ENCODE measurements at places on chromosomes 1 and 21.

DNA sequence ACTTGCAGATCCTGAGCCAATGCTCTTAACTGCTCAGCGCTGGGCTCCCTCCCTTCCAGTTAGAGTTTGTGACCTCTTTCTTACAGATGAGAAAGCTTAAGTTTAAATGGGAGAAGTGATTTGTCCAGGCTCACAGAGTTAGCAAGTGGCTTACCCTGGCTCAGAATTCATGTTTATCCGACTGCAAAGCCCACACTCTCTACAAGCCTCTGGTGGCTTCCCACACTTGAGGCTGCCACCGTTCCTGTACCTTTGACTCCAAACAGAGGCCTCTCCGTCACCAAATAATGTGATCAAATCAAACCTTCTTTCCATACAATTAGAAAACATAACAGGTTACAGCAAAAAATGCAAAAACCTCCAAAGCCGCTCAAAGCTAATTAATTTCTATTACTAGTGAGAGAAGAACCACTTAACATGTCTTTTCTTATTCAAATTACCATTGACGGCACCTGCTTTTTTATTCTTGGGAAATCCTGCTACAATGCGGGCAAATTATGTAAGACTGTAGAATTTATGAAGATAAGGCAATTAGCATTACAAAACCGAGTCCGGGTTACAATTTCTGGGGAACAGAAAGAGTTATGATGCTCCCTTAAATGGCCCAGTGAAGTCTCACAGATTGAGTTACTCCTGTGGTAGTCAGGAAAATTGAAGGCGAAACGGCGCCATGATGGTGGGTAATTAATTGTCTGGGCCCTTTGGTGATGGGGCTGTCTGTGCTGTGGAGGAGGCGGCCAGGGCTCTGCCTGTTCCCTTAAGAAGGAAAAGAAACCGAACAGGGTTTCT is 324.3 kb upstream of the POU3F1 start:
- DNase-seq = no peak

DNA sequence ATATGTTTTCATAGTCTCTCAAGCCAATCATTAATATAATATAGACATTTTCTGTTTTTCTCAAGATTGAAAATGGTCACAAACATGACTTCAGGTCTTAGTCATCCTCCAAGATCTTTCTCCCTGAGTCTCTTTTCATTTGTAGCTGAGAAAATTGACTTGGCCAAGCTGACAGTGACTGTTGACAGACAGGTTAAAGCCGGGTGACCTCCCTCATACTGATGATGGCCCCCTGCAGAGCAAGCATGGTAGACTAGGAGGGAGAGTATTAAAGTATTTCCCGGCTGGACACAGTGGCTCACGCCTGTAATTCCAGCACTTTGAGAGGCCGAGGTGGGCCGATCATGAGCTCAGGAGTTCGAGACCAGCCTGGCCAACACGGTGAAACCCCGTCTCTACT is 6.8 kb upstream of the KIAA1614 start:
- DNase-seq = no peak

DNA sequence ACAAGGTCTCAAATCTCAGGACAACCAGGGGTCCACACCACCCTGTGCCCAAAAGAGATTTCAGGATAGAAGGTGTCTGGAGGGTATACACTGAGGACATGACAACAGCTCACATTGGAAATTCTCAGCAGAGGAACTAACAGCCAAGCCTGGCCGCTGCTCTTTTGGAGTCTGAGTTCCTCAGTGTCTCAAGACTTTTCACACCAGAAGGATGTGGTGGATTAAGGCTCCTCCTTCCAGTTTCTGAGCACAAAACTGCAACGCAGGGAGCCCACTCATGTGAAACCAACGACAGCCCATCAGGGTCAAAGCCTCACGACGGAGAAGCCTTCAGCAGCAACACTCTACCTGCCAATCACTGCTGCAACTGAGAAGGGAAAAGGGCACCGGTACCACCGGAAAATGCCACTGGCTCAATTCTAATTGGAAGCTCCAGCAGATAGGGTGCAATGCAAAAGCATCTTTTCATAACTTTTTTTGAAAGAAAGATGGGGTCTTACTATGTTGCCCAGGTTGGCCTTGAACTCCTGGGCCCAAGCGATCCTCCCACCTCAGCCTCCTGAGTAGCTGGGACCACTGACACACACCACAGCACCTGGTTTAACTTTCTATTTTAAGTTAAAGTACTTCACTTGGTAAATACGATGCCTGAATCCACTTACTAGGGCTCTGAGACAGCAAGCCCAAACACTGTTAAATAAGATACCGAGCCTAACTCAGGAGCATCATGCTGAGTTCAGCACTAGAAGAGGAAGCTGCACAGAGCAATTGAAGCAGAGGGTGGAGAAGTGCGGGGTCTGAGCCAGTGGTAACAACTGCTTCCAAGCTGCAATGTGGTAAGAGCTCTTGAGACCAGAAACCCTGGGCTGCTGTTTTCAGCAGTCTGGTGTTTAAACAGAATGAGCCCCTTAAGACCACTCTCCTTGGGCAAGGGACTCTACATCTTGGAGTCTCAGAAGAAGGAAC is 7.8 kb downstream of the CAPZB start:
- DNase-seq = no peak

DNA sequence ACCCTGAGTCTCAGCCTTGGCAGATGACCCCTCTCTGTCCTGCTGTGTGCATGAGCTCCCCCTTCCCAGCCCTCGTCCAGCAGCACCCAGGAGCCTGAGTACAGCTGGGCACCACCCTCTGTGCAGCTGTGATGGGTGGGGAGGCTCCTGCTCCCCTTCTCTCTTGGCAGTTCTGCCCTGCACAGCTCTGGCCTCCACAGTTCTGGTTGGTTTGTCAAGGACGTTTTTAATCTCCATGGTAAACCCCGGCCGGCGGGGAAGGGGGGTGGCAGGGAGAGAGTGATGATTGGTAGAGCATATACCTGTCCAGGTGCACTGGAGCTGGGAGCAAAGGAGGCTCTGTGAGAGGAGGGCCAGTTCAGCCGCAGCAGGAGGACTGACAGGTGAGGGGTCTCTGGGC is at the start of gene CLCNKA:
TSS of gene CLCNKA (plus strand) at position 356 of the 400 bp plus-strand sequence. CDS start 584 bp downstream, outside the sequence.
- no peak for DNase-seq

DNA sequence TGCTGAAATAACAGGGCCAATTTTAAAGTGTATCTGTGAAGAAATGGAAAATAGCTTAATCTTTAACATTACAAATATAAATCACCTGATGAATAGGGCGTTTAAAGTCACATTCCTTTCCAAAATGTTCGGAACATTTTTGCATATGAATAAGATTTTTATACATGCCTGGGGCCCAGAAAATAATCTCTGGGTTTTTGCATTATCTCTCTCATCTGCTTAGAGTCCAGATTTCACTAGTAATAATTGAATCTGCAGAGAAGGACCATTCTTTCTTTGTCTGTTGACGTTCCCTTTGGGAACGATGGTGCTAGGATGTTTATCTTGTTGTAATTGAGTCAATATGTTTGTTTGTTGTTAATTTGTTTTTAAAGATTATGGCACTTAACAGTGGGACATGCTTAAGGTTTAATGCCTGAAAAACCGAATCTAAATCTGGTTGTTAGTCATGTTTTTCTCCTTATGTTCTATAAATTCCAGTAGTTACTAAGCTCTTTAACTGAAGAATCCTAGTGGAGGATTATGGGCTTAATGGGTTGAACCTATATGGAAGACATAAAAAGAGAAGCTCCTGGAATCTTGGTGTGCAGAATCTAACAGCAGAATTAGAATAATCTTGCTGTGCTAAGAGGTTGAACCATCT is 140.6 kb downstream of the VPS13D start:
- no peak for DNase-seq

DNA sequence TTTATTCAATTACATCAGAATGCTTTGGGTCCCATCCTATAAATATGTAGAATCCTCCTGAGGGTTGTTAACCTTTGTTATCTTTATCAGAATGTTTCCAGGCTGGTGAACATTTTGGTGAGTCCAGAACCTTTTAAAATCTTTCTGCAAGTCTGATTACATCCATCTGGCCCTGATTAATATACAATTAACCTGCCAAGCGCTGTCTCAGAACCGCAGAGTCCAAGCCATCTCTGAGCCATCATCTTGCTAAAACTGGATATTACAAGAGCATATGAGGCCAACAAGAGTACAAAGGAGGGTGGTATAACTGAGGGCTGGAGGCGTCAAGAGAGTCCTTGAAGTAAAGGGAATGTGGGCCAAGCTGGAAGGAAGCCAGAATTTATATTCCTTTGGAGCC is 88.6 kb upstream of the ZC3H11B start:
- no peak for DNase-seq

- DNase-seq = no peak
These were observed 130.4 kb downstream of the RERE start for GRCh38 chr1:8687039-8687438.

GRCh38 chr1:25902462-25902861 is 3.8 kb downstream of the STMN1 start:
- DNase-seq = no peak

DNA sequence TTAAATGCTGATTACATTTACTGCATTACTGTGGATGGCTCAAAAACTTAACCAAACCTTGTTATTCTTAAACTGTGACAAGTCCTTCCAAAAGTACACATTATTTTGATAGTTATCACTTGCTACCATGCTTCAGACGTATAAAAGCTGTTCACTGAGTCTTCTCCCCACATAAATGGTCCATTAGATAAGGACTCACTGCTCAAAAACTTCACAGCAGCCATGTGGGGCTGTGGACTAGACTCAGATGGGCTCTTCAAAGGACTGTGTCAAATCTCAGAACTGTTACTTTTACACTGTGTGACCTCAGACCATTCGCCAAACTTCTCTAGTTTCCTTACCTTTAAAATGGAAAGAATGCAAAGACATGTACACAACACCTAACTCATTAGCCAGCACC is 11.6 kb downstream of the SCAF4 start:
- no peak for DNase-seq

DNA sequence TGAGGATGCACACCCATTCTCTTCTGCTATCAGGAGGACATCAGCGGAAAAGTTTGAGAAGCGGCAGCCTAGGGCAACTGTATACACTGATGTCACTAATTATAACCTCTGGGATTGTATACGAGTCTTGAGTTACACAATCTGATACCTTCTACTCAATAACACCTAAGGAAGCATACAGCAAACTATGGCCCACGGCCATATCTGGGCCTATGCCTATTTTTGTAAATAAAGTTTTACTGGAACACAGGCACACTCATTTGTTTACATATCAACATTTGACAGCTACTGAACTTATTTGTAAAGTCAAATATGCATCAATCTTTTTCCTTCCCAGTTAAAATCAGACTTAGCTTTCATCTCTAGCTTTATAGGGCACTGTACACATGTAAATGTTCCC is 187.2 kb downstream of the ZSCAN20 start:
- no peak for DNase-seq

DNA sequence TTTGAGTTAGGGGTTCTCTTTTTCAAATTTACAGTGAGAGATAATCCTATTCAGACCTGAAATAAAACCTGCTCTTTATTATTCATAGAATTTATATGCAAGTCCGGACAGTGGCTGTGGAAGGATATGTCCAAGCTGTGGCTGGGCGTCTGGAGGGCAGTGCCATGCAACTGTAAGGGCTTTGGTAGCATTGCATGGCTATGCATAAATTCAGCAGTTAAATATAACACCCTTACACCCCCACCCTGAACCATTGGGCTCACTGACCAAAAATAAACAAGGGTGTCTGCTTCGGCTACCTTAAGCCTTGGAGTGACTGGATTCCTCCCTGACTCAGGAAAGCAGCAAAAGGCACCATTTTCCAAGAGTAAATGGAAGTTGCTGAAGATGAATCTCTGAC is 5.4 kb downstream of the CHTOP start:
- DNase-seq = no peak

GRCh38 chr1:231411036-231411531 is 11.0 kb downstream of the EGLN1 start:
- no peak for DNase-seq

DNA sequence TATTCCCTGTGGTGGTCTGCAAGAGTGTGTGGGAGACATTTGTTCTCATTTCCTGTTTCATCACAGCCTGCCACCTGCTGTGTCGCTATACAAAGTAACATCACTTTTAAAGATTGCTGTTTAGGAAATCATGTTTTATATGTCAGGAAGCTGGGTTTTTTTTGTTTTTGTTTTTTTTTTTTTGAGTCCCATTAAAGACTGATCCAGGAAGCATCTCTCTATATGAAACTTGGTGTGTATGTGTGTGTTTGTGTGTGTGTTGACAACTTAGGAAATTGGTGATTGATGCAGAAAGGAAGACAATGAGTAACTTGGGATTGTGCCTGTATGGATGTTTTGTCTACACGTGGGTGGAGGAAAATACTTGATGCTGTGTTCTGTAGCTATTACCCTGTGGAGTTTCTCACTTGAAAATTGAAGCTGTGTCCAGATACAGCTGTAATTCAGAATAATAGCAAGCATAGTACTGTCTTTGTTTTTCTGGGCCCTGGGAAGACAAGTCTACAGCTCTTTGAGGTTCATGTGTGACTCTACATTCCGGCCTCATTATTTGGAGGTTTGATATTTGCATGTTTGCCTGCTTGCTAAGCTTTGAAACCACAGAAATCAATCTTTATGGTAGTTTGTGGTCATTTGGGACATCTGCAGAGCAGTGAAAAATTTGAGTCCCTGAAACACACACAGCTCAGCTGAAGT is 47.9 kb downstream of the LAMC1 start:
- no peak for DNase-seq

DNA sequence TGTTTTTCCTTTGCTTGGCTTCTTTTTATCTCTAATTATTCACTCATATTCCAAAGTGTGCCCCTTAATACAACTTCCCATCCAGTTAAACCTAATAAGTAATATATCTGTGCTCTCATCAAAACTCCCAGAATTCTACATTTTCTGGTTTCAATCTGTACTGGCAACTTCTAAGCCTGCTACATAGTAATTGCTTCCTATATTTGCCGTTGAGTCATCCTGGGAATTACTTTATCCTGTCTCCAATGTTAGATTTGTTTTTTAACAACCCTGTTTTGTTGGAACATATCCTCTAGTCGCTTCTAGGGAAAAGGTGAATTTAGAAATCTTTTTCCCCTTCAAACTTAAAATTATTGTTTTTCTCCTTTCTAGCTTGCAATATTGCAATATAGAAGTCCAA is 620.5 kb upstream of the PKN2 start:
- DNase-seq = no peak

- no peak for DNase-seq
These were observed 20.8 kb downstream of the SLC6A17 start for GRCh38 chr1:110170766-110171733.

DNA sequence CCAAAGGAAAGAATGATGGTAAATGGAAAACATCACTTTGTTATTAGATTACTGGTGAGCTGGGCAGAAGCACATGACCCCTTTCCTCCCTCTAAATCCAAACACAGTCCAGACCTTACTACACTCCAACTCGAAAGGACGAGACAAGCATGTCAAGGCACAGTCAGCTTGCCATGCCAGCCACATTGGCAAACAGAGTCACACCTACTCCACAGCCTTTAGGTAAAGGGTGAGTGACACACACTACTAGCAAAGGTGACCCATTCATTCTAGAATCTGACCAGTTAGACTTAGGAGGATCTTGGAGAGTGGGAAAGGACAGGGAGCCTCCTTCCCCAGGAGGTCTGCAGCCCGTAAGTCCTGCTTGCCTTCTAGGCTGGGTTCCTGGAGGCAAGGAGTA is 3.0 kb downstream of the SLC44A3 start:
- DNase-seq = no peak

GRCh38 chr21:31448496-31448895 is 104.4 kb upstream of the TIAM1 start:
- DNase-seq = no peak

GRCh38 chr1:81731989-81732388 is 68.7 kb upstream of the ADGRL2 start:
- DNase-seq = no peak

GRCh38 chr1:211548321-211549091 is 30.5 kb downstream of the SLC30A1 start:
- no peak for DNase-seq

GRCh38 chr1:219188331-219188803 is 14.7 kb downstream of the LYPLAL1 start:
- no peak for DNase-seq
